ENCODE measurements at places on chromosomes 4 and X.

DNA sequence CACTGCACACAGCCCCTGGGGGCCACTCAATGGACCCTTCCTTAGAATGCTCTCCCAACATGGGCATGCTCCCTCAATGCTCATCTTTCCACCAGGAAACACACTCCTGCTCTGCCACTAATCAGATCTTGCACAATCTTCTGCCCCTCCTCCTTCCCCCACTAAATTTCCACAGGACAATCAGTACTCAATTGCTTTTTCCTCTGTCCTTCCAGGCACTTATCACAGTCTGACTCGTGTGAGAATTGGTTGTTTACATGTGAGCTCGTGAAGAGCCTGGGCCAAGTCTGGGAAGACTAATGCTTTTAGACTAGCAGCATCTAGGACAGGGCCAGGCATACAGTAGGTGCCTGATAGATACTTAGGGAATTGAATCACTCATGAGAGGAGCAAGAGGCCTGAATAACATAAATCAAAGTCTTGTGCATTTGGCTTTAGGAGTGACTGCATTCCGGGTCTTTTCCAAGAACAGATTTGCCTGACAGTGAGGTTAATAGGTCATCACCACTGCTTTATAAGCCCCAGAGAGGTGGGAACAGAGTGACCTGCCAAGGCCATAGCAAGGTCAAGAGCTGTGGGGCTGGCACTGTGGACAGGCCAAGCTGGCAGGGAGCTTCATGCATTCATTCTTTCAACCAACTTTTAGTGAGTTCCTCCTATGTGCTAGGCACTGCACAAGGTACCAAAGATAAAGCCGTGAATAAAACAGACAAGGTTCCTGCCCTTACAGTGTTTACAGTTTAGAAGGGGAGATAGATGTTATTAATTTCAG is 55.0 kb downstream of the PRPS1 start:
- no peak for DNase-seq

DNA sequence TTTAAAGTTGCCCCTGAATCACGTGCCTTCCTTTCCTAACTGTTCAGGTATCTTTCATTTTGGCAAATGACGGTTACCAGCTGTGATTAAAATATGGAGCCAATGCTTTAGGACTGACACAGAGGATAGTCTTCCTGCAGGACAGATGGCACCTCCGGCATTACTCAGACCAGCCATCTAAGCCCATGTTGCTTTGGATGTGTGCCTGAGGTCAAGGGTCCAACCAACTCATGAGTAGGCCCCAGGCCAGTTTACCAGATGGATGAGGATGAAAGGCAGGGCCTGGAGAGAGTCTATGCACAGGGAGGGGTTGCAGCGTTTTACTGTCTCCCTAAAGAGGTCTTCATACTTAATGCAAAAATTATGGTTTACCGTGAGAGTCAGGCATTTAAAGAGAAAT is 174.0 kb upstream of the GATB start:
- no peak for DNase-seq

DNA sequence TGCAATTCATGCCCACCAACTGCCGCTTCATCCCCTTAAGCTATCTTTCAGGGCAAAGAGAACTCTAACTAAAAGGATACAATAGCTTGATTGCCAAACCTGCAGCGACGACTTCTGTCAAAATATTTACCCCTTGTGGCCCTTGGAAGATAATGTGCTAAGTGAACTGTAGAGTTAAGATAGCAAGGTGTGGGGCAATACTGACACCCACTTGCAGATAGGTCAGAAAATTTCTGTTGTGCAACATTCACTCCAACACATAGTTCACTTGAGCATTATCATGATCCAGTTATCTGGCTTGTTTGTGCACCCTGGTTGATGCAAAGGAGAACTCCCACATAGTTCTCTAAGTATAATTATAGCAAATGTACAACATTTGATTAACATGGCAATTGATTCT is 55.6 kb downstream of the RHOXF2B start:
- DNase-seq = no peak

DNA sequence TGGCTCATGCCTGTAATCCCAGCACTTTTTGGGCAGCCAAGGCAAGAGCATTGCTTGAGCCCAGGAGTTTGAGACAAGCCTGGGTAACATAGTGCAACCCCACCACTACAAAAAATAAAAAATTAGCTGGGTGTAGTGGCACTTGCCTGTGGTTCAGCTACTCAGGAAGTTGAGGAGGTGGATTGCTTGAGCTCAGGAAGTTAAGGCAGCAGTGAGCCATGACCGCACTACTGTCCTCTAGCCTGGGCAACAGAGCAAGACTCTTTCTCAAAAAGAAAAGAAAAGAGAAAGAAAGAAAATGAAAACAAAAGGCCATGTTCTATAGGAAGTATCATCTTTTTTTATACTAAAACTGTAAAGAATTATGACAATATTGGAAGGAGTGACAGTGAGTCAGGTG is 38.5 kb downstream of the NEK1 start:
- no peak for DNase-seq

GRCh38 chrX:148043271-148043855 is 62.2 kb downstream of the FMR1NB start:
- DNase-seq = no peak

DNA sequence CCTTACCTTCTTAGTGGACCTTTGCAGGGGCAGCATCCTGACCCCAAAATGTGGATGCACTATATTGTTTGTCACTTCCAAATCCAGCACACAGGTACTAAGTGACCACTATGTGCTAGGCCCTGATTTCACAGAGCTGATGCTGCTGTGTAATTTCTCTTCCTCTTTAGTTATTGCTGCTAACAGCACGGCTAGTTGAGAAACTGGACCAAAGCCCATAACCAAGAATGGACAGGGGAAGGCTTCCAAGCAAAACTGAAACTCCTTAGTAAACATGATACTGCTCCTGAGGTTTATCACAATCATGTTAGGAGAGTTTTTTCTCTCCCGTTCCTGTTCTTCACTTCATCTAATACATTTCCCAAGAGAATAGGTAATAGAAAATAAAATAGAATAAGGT is 172.9 kb upstream of the TTC29 start:
- DNase-seq = no peak

DNA sequence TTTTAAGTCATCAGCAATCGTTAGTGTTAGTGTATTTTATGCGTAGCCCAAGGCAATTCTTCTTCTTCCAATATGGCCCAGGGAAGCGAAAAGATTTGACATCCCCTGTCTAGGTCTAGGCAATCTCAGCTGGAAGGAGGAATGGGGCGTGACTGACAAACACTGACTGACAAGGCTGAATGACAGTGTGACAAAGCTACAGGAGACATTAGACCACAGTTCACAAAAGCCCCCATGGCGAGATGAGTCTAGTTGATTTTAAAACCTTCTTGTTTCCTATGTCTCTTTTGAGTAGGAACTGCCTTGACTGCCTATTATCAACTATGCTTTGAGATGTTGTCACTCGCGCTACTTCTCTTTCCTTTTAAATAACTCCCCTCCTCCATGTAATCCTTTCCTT is 42.3 kb downstream of the QRFPR start:
- DNase-seq = no peak

- DNase-seq = no peak
These were observed 413.3 kb downstream of the CCSER1 start for GRCh38 chr4:90540536-90540935.

DNA sequence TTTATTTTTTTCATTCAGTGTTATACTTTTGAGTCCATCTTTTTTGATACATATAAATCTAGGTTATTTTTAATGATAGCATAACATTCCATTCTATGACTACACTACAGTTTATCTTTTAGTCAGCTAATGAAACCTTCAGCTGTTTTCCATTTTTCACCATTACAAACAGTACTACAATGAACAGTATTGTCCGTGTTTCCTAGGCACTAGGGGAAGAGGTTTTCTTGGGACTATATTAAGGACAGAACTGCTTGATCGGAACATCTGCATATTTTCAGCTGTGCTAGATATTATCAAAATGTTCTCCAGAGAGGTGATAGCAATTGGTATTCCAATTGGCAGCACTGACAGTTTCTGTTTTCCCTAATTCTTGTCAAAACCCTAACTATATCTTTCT is 44.3 kb upstream of the HCCS start:
- DNase-seq = no peak

DNA sequence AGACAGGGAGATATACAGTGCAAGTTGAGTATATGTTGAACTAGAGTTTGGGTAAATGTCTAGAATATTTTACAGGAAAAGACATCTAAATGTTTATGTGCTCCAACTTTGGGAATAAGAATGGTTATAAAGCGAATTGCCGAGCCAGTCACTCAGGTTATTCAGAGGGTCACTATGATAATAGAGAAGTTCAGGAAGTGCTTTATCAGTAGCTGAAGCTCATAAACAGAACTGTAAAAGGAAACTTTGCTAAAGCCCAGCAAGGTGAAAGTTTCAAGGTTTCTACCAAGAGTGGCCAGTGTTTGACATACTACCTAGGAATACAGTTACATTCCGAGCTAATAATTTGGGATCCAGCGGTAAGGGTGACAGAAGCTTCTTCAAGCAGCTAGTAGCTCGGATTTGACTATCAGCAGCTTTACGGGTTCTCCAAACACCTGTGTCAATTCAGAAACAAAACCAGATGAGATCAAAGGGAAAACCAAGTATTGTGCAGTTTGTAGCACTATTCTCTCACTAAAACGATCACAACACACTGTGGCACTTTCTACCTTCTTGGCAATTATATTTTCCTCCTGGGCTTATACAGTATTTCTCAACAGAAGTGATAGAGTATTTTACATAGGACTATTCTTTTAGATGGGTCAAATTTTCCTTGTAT is 17.2 kb upstream of the BCLAF3 start:
- DNase-seq = no peak
